Endodermal cell (in vitro differentiated cells): ENCODE measurements at places on chromosomes 3 and 15.

DNA sequence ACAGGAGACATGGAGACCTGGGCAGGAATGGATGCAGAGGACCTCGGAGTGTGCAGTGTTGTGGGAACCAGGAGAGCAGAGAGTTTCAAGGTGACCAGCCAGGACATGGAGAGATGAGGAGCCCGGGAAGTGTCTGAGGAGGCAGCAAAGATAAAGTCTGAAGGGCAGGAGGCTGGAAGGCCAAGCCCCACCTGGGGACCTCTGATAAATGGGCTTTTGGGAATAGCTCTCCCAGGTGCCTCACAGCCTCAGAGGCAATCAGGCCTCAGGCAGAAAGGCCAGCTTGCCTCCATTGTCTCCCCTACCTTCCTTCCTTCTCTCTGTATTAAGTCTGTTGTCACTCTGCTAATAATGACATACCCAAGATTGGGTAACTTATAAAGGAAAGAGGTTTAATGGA is 97.5 kb upstream of the TPM1 start:
- DNase-seq, result no peak

GRCh38 chr3:181288145-181288544 is 298.6 kb upstream of the DNAJC19 start:
- no peak for DNase-seq

GRCh38 chr3:167184511-167184910 is 195.6 kb downstream of the ZBBX start:
- peak; percentile 82 for DNase-seq

GRCh38 chr3:88385090-88385489 is 235.3 kb downstream of the C3orf38 start:
- DNase-seq, result no peak

GRCh38 chr15:25186906-25187645 is 232.3 kb downstream of the SNRPN start:
- no peak for DNase-seq

- no peak for DNase-seq
Measured at GRCh38 chr3:133863911-133864310, 31.8 kb downstream of the RAB6B start.

- no peak for DNase-seq
Measured at GRCh38 chr15:79394231-79394630, 37.9 kb upstream of the MINAR1 start.

- DNase-seq, result peak; percentile 74
Measured at GRCh38 chr3:147389717-147390116, 16.6 kb downstream of the ZIC4 start.

GRCh38 chr3:17935222-17935621 is 192.8 kb upstream of the TBC1D5 start:
- DNase-seq, result no peak

DNA sequence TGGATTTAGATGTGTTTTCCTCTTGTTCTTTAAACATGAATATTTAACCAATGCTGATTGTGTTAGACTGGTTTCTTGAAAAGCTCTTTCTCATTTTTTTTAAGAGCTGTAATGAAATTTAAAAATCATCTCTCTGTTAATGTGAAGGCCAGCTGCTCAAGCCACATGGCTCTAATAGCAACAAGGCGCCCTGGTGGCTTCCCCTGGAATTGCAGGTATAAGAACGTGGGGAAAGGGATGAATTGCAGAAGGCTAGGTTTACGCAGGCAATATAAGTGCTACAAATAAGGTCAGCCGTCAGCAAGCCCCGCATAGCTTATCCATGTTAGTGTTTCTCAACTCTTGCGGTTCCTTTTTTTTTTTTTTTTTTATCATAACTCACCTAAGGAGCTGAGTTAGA is 108.5 kb downstream of the SAMMSON start:
- DNase-seq, result peak; percentile 91

GRCh38 chr15:29424118-29424517 is 154.5 kb upstream of the NSMCE3 start:
- no peak for DNase-seq

- no peak for DNase-seq
Measured at GRCh38 chr3:192260116-192261010, 467.0 kb downstream of the FGF12 start.

- peak; percentile 91 for DNase-seq
Measured at GRCh38 chr3:50572158-50572557, 2.8 kb downstream of the HEMK1 start.

DNA sequence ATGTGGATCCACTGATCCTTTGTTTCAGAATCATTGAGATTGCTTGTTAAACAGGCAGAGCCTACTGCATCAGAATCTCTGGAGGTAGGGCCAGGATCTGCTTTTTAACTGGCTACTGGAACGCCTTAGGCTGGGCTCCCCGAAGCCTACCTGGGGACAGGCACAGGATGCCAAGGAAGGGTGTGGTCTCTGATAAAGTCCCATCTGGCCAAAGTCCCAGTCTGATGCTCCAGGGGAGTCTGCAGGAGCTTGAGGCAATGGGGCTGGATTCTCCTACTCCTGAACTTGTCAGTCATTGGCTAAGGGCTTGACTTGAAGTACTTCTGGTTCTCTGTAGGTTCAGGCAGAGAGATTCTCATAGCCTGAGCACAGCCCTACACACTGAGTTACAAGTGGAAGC is 22.4 kb upstream of the CCK start:
- no peak for DNase-seq

- DNase-seq, result no peak
Measured at GRCh38 chr15:44718927-44719292, 7.6 kb downstream of the B2M start.

GRCh38 chr3:102756706-102757105 is 321.9 kb downstream of the ZPLD1 start:
- DNase-seq, result no peak

- DNase-seq, result no peak
Measured at GRCh38 chr3:141336672-141337522, 31.4 kb upstream of the ZBTB38 start.

GRCh38 chr15:68302729-68303128 is 25.2 kb downstream of the FEM1B start:
- DNase-seq, result peak; percentile 37

DNA sequence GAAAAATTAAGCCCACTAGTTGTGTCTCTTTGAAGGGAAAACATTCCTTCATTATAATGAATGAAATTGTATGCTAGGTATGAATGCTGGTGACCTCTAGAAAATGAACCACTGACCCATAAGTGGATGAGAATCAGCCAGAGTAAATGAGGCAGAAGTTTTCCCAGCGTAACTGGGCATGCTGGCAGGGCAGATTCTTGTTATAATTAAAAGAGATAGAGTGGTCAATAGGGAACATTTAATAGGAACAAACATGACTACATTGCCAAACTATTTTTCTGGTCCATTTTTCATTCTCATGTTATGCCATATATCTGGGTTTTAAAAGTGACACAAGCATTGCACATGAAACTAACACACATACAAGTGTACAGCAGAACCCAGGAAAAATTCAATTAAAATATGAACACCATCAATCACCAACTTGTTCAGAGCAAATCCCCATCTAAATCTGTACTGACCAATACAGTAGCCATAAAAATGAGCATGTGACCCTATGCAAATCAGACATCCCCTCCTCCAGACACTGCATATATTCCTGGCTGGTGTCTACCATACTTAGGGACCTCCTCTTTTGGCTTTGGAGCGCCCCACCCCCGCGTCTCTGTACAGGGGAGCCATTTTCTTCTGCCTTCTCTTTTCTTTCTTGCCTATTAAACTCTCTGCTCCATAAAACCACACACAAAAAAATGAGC is 4.0 kb downstream of the CLRN1 start:
- DNase-seq, result no peak

DNA sequence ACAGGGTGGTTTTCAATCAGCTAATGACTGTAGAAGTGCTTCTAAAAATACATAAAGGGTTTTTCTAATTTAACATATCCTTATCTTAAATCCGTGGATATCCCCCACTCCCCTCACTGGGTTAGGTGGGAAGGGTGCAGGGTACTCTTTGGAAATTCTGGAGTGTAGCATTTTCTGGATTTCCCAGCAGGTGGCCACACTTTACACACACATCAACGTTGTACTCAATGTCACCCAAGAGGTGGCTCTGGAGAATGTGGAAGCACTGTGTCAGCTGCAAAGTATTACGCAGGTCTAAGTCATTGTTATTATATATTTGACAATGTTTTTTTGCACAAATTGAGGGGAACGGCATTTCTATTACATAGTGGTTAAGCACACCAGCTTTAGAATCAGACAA is 168.8 kb downstream of the CHDH start:
- no peak for DNase-seq

GRCh38 chr3:160697637-160698380 is 20.8 kb downstream of the ARL14 start:
- no peak for DNase-seq

DNA sequence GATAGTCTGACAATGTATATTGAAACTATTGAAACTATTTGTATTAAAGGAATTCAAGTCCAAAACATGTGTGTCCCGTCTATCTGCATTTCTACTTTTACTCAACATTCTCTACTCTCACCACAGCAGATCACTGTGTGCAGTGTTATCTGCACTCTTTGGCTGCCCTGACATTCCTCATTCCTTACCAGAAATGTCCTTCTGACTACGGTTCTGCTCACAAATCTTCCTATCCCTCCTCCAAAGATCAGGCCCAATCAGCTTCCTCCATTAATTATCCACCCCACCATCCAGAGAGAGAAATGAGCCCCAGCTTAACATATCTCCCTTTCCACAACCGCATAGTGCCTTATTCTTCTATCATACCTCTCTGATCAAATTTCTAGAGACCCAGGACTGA is 94.7 kb downstream of the TBL1XR1 start:
- DNase-seq, result no peak

GRCh38 chr15:59616379-59616778 is 4.8 kb downstream of the GCNT3 start:
- no peak for DNase-seq

DNA sequence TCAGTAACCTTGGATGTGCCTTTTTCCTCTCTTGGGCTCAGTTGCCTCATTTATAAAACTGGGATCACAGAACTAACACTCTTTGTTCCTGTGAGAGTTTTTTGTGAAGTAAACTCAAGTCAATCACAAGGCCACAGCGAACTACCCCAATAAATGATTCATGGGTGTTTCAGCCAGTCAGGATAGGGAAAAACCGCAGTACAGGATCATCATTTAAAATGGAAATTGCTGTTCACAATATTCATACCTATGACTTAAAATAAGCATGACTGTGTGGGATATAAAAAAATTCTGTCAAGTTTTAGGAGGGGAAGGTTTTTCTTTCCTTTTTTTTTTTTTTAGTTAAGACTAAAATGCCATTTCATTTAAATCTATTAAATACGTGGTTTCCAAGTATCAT is 238.1 kb downstream of the CHST2 start:
- DNase-seq, result no peak

GRCh38 chr3:185205865-185206264 is 48.0 kb downstream of the EHHADH start:
- no peak for DNase-seq

DNA sequence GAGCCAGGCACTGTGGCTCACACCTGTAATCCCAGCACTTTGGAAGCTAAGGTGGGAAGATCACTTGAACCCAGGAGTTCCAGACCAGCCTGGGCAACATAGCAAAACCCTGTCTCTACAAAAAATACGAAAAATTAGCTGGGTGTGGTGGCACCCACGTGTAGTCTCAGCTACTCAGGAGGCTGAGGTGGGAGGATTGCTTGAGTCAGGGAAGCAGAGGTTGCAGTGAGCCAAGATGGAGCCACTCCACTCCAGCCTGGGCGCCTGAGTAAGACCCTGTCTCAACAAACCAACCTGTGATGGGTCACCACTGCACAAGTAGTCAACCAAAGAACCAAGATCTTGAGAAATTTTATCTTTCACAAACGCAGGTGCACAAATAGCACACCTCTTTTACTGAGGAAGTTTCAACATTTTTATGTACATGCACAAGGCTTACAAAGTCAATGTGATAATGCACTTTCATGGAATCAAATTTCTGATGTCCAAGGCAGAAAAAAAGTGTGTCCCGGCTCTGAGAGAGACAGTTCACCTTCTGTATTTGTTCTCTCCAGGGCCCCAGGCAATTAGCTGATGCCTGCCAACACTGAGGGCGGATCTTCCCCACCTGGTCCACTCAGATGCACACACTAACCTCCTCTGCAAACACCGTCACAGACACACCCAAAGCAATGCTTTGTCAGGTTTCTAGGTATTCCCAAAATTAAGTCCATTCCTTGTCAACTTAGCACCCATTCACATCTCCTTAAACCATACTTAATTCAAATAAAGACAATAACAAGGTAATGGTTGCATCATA is 12.4 kb downstream of the ACAA1 start:
- DNase-seq, result peak; percentile 13

DNA sequence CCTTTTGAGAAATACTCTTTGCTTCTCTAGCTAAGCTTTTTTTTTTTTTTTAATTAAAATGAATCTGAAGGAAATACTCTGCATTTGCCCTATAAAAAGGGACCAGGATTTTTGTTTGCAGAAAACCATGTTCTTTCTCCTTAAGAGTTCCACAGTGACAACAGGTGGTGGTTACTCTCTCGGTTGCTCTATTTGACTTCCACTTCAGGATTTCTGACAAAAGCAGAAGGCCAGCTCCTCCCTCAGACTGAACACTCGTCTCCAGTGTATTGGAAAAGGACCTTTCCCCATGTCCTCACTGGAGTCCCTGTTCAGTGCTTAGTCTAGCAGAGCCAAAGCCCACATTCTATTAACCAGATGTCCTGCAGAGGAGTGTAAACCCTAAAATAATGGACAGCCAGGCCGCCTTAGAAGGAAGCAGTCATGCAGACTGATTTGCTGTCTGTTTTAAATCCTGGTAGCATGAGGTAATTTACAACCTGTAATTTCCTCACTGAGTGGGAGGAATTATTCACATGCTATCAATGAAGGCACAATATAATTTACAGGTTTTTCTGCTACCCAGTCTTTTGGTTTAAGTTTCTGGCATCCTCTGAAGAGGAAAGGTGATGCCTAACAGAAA is 599.3 kb downstream of the PYDC2 start:
- no peak for DNase-seq

DNA sequence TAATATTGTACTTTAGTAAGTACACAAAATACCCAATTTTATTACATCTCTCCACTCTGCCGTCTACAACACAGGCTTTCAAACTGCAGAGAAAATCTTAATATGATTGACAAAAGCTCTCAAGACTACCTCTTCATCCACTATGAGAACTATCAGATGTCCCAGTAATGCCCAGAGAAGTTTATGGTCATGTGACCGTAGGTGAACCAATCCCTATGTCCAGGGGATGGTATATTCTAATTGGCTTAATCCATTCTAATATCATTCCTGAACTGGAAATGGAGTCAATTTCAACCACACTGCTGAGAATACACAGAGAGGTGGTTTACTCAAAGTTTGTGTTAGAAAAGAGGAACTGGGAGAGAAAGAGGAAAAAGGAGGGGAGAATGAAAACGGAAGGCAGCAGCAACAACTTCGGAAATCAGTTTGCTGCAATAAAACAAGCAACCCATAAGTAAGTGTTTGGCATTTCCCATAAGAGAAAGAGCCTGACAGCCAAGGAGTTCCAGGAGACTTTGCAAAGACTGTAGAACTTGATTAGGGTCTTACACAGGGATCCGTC is 7.3 kb downstream of the SST start:
- DNase-seq, result no peak

GRCh38 chr3:116056280-116056679 is 389.0 kb downstream of the LSAMP start:
- DNase-seq, result no peak

- no peak for DNase-seq
Measured at GRCh38 chr3:129231331-129232119, 17.9 kb upstream of the COPG1 start.
